Peyer's patch (tissue), 4 donors: ENCODE measurements at places on chromosomes 1 and 21.
A peak's percentile ranks its signal among the peaks of the same experiment; 100 is the strongest.

- DNase-seq = no peak
Observed at GRCh38 chr1:226135709-226136108, 50.8 kb downstream of the ACBD3 start.

GRCh38 chr21:31673321-31673912 is 13.9 kb downstream of the SOD1 start:
- DNase-seq = no peak

DNA sequence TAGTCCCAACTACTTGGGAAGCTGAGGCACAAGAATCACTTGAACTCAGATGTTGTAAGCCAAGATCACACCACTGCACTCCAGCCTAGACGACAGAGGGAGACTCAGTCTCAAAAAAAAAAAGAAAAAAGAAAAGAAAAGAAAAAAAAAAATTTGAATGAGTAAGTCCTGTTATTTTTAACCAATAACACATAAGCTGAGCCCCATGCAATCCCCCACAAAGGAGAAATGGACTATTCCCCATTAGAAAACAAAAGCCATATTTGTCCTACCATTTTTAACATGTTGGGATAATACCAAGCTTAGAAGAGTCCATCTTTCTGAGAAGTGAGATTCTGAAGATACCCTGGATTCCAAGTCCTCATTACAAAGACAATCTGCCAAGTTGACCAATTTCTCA is 32.4 kb downstream of the LTN1 start:
- no peak for DNase-seq

DNA sequence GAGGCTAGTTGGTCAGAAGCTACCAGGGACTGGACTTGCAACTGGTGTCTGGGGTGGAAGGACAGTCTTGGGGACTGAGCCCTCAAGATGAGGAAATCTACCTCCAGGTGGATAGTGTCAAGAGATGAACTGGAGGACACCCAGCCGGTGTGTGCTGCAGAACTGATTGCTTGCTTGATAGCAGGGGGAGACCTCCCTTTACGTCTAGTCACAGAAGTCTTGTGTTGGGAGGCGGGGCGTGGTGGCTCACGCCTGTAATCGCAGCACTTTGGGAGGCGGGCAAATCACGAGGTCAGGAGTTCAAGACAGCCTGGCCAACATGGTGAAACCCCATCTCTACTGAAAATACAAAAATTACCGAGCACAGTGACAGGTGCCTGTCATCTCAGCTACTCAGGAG is 4.9 kb downstream of the RCC2 start:
- DNase-seq = no peak

GRCh38 chr1:228045871-228046270 is 36.6 kb upstream of the ARF1 start:
- peak; percentile 1 for DNase-seq

GRCh38 chr1:217372049-217372970 is 258.6 kb downstream of the GPATCH2 start:
- no peak for DNase-seq

- DNase-seq = no peak
Observed at GRCh38 chr1:242477944-242478343, 46.6 kb downstream of the PLD5 start.

DNA sequence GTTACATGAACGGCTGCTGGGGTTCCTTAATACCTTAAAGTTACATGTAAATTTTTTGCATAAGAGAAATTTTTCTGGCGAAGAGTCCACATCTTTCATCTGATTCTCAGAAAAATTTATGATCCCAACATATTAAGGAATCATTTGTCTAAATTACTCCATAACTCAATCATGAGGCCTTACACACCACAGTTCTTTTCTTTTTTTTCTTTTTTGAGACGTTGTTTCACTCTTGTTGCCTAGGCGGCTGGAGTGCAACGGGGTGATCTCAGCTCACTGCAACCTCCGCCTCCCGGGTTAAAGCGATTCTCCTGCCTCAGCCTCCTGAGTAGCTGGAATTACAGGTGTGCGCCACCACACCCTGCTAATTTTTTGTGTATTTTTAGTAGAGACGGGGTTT is 2.1 kb upstream of the S100A11 start:
- no peak for DNase-seq

GRCh38 chr21:35244514-35244913 is 195.4 kb upstream of the RUNX1 start:
- DNase-seq = no peak
